ENCODE measurements at places on chromosomes 2 and 18.

DNA sequence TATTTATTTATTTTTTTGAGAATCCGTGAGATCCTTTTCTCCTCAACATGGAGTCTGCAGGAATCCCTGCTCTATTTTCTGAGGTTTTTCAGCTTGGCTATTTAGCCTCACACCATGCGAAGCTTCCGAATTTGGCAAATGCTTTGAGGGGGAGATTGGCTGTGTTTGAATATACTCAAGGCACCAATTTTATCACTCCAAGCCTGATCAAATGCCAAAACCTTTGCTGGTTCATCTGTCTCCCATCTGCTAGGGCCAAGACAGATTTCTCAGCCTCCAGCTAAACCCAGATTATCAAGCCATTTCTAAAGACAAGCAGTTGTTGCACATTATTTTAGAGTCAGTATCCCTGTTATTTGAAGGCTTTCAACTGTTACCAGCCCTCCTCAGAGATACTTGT, 295.7 kb downstream of the XIRP2 start:
- DNase-seq = no peak

- DNase-seq = no peak
These were observed 33.6 kb downstream of the USP40 start for GRCh38 chr2:233532971-233533370.

DNA sequence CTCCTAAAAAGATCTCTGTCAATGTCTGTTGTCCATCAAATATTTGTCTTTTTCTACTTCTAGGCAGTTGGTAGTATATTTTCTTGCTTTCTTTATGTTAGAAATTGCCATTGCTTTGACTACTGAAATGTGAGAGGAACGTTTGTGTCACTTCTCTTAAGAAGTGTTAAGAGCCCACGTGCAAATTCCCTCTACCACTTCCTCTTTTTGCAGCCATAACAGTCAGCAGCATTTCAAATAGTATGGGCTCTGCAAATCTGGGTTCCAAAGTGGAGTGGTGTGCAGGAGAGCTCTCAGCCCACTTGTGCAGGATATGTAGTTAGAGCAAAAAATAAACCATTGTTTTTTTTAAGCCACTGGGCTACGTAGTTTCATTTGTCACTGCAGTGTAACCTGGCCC, 314.0 kb downstream of the MEIS1 start:
- DNase-seq = no peak

DNA sequence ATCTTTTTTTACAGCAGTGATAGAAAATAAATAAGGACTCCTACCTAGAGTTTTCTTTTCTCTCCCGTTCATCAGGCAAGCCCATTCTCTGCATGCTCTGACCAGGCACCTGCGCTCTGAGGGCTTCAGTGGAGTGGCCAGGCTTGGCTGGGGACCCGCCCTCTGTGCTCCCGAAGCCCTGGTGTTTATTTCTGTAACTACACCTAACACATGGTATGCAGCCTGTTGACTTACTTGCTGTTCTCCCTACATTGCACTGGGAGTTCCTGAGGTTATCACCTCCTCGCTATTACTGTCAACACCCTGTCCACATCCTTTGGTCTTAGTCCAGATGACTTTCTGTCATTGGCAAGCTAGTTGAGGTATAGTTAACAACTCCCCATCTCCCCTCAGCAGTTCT, 317.7 kb downstream of the LPIN1 start:
- no peak for DNase-seq

GRCh38 chr2:38174131-38174530, 98.2 kb upstream of the CYP1B1 start:
- DNase-seq = no peak

DNA sequence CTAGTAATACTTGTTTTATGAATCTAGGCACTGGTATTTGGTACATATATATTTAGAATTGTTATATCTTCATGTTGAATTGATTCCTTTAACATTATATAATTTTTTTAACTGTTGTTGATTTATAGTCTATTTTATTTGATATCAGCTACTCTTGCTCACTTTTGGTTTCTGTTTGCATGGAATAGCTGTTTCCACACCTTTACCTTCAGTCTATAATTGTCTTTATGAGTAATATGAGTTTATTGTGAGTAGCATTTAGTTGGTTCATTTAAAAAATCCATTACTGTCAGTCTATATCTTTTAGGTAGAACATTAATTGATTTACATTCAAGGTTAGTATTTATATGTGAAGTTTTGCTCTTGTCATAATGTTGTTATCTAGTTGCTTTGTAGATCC, 58.6 kb downstream of the SMCHD1 start:
- no peak for DNase-seq

DNA sequence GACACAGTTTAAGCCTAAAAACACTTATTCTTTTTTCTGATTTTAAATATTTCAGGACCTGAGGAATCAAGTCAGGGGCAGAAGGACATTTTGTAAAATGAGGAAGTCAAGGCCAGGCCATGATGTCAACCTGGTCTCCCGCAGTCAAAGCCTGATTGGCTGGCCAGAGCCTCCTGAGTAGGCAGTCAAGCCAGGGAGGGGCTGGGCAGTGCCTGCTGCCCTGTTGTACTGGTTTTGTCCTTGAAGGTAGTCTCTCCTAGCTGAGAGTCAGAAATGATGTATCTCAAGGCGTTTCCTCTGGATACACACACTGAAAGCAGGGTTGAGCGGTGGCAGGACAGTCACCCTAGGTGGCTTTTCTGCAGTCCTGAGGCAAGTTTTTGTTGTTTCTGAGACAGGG, 19.8 kb downstream of the CCT7 start:
- DNase-seq = no peak

DNA sequence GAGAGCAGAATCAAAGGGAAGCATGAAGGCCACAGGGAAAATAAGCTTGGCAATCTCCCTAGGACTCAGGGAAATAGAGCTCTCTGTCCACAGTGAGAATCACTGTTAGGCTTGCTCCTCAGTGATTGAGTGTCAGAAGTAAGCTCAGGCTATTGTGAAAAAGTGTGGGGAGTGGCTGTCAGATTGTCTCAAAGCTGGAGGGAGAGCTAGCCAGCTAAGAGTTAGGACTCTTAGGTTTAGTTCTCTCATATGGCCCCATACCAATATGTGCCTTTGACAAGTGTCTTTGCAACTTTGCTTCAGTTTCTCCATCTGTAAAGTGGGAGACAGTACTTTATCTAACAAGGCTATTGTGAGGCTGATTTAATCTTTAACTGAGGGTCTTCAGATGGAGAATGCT, 17.2 kb downstream of the EIF4E2 start:
- DNase-seq = no peak

- no peak for DNase-seq
These were observed 2.8 kb upstream of the MXD1 start for GRCh38 chr2:69911985-69912563.

GRCh38 chr2:120817956-120818325, 82.3 kb downstream of the GLI2 start:
- DNase-seq = no peak

- DNase-seq = no peak
These were observed 30.1 kb downstream of the KCTD18 start for GRCh38 chr2:200479692-200480265.

DNA sequence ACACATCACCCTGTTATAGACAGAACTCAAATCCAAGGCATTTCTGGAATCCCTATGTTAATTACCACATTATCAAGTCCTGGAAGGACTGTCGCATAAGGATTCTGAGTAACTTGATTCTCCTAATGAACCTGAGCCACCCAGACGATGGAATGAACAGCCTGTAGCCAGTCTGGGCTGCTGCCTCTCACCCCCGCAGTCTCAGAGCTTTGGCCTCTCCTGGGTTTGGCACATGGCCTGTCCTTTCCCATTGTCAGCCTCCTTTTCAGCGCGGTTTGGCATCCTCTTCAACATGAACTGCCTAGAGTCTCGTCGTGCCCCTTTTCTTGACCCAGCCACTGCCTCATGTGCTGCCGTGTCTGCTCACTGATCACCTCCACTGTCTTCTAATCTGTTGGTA, 147.6 kb downstream of the SLC8A1 start:
- DNase-seq = no peak

GRCh38 chr18:9048236-9048635, 54.3 kb upstream of the NDUFV2 start:
- DNase-seq = no peak

- DNase-seq = no peak
These were observed 3.3 kb upstream of the ZNF532 start for GRCh38 chr18:58861353-58861752.

DNA sequence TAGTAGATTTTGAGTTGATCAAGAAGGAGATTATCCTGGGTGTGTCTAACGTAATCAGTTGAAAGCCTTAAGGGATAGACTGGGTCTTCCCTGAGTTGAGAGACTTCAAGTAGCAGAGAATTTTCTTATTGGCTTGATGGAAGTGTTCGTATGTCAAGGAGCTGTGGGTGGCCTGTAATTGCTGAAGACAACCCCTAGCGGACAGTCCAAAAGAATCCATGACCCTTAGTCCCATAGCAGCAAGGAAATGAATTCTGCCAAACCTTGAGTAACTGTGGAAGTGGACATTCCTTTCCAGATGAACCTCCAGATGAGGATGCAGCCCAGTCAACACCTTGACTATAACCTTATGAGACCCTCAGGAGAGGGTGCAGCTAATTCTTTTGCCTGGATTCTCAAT, 786.3 kb downstream of the SOCS6 start:
- DNase-seq = no peak

- no peak for DNase-seq
These were observed 81.8 kb downstream of the ST6GAL2 start for GRCh38 chr2:106804161-106804560.

- DNase-seq = peak; percentile 69
These were observed 76.3 kb upstream of the MGAT4A start for GRCh38 chr2:98807221-98807620.

- DNase-seq = no peak
These were observed 80.5 kb downstream of the RDH14 start for GRCh38 chr2:18479947-18480369.

DNA sequence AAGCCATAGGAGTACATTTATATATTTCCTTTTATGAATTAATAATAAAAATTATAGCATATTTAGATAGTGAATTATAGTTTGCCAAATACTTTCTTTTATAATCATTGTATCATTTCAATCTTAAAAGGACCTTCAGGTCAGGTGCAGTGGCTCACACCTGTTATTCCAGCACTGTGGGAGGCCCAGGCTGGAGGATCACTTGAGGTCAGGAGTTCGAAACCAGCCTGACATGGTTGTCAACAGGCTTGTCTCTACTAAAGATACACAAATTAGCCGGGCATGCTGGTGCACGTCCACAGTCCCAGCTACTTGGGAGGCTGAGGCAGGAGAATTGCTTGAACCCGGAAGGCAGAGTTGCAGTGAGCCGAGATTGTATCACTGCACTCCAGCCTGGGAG, 19.7 kb downstream of the APOB start:
- no peak for DNase-seq

GRCh38 chr2:128446049-128446873, 127.6 kb upstream of the HS6ST1 start:
- no peak for DNase-seq

GRCh38 chr2:174259981-174260380, 11.6 kb upstream of the OLA1 start:
- no peak for DNase-seq

DNA sequence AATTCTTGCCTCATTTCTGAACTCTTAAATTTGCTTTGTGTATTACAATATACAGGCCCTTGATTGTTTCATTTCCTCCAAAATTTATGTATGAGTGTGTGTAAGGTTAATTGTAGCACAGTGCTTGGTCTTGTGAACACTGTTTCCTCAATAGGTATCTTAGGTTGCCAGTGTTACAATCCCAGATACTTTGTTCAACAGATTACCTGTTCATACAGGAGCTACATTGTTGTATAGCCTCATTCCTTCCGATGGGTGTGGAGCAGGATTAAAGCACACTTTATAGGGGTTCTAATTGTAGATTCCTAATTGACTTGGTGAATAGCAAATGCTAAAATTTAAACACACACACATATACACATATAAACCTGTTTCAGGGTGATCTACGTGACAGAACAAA, 10.7 kb downstream of the RBBP8 start:
- DNase-seq = no peak

- DNase-seq = no peak
These were observed 631.8 kb upstream of the ID2 start for GRCh38 chr2:8049851-8050571.

DNA sequence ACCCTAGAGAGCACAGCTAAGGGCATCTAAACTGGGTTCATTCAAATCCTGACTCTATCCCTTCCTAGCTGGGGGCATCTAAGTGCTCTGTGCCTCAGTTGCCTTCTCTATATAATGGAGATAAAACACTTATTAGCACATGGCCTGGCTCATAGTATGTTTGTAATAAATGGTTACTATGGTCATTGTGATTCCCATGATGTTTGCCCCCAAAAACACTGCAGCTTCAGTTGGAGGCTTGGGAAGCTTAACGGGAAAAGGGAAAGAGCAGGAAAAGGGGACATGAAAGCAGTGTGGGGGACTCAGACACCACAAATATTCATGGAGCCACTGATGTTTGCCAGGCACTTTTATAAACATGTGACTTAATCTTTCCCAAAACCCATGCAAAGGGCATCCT, 118.1 kb downstream of the INHBB start:
- no peak for DNase-seq

DNA sequence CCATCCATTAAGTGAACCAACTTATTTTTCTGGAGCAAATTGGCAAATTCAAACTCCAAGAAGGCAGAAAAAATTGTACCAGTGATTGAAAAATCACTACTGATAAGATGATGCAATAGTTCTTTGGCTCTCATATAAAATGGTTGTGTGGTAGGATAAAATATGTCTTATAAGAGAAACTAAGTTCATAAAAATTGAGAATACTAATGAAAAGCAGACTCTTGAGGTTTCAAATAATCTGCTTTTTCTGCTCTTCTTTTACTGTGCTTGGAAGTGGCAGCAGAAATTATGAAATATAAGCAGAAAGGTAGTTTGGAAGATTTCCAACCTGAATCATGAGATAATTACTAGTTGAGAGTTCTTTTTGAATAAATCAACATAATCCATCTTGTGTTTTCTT, 61.9 kb downstream of the PPP1R1C start:
- DNase-seq = no peak

DNA sequence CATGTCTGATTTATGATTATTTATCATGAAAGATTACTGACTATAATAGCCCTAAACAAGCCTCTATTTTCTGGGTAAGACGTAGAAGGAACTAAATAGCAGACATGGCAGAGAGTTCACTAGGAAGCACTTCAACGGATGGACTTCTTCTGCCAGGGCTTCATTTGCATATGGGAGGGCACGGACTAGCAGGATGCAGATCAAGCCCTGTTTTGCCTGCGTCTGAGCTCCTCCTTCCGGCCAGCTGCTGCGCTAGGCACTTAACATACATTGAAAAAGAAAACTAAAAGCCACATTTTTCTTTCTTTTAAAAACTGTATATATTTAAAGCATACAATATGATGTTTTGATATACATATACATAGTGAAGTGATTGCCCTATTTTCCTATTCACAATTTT, 340.0 kb upstream of the MEX3C start:
- no peak for DNase-seq

- DNase-seq = no peak
These were observed 429.4 kb downstream of the MBD2 start for GRCh38 chr18:53795061-53795460.

- DNase-seq = no peak
These were observed 61.3 kb upstream of the CRIM1 start for GRCh38 chr2:36294316-36294721.

Measured in CD4-positive, alpha-beta T cell treated with Interleukin-6 for 4 hours (primary cell).